ENCODE measurements at places on chromosomes 3 and 15. TPM values are rescaled to one million over a fixed set of nuclear protein-coding genes. Genes with fewer than 3 reads are reported as not detected.

The GRK7 gene
- not detected for total RNA-seq

The GOLGA8T gene
- 2.0 TPM for total RNA-seq

The UNC13C gene
- not detected for total RNA-seq

The UACA gene
- total RNA-seq = 39.4 TPM

The TIMP4 gene
- total RNA-seq = 13.0 TPM

The KBTBD13 gene
- total RNA-seq = not detected

The MGLL gene
- 77.9 TPM for total RNA-seq

The PIGB gene
- 13.7 TPM for total RNA-seq

The CPOX gene
- 21.8 TPM for total RNA-seq

The INKA1 gene
- total RNA-seq = 1.1 TPM

The PROS1 gene
- 13.9 TPM for total RNA-seq

The RRP9 gene
- total RNA-seq = 42.6 TPM

The NTRK3 gene
- total RNA-seq = 25.4 TPM

The ZNF80 gene
- total RNA-seq = not detected

The B3GNT5 gene
- 15.5 TPM for total RNA-seq

The SI gene
- not detected for total RNA-seq

The RTP1 gene
- total RNA-seq = not detected

The TF gene
- total RNA-seq = 3.9 TPM

The CDC25A gene
- 8.9 TPM for total RNA-seq
